Dermis blood vessel endothelial cell (primary cell): ENCODE measurements at places on chromosomes 7 and 10. TPM values are rescaled to one million over a fixed set of nuclear protein-coding genes. Genes with fewer than 3 reads are reported as not detected.

ADCK2 gene
- 30.6 and 44.2 TPM in 2 replicates for total RNA-seq

ZNF853 gene
- total RNA-seq, result 0.93 and 1.0 TPM in 2 replicates

SFTPA1 gene
- not detected in 2 replicates for total RNA-seq

TMEM184A gene
- total RNA-seq, result under 0.01 and 0.05 TPM in 2 replicates

COL13A1 gene
- total RNA-seq, result 5.3 and 6.6 TPM in 2 replicates

CYP2C9 gene
- not detected in 2 replicates for total RNA-seq

PNLIPRP2 gene
- not detected in 2 replicates for total RNA-seq

PLAC9 gene
- total RNA-seq, result 0.60 and 0.68 TPM in 2 replicates

GRID2IP gene
- total RNA-seq, result 0.05 TPM in 1 of 2 replicates, not detected in the other

PCDH15 gene
- not detected in 2 replicates for total RNA-seq

PRPS1L1 gene
- 0.14 TPM in 1 of 2 replicates, not detected in the other for total RNA-seq

ABCA13 gene
- under 0.01 TPM in 1 of 2 replicates, not detected in the other for total RNA-seq

NPFFR1 gene
- total RNA-seq, result not detected in 2 replicates

LIPJ gene
- not detected in 2 replicates for total RNA-seq

EPHA1 gene
- 0.09 TPM in 1 of 2 replicates, not detected in the other for total RNA-seq

NUDT13 gene
- 1.0 and 2.1 TPM in 2 replicates for total RNA-seq

FAM25G gene
- total RNA-seq, result not detected in 2 replicates

TRIM4 gene
- 29.6 and 30.9 TPM in 2 replicates for total RNA-seq

MMP21 gene
- total RNA-seq, result 0.34 and 0.65 TPM in 2 replicates

ZPBP gene
- total RNA-seq, result not detected in 2 replicates

C10orf62 gene
- total RNA-seq, result 0.09 and 0.34 TPM in 2 replicates

PRSS37 gene
- total RNA-seq, result not detected in 2 replicates

LRRC4 gene
- 1.0 and 1.2 TPM in 2 replicates for total RNA-seq

OR2A1 gene
- total RNA-seq, result not detected in 2 replicates

ANKRD1 gene
- total RNA-seq, result 441 and 829 TPM in 2 replicates

TMEM176B gene
- not detected in 2 replicates for total RNA-seq

HOXA11 gene
- under 0.01 and 0.70 TPM in 2 replicates for total RNA-seq

GNGT1 gene
- not detected in 2 replicates for total RNA-seq

MAD1L1 gene
- total RNA-seq, result 48.4 and 53.3 TPM in 2 replicates

POLR1F gene
- 21.1 and 28.2 TPM in 2 replicates for total RNA-seq

ZNF503 gene
- total RNA-seq, result 0.68 and 1.2 TPM in 2 replicates

MYL10 gene
- total RNA-seq, result not detected in 2 replicates

TEX47 gene
- not detected in 2 replicates for total RNA-seq

NMT2 gene
- 40.6 and 70.3 TPM in 2 replicates for total RNA-seq

LRRD1 gene
- total RNA-seq, result under 0.01 TPM in 1 of 2 replicates, not detected in the other

SDK1 gene
- 0.23 and 0.34 TPM in 2 replicates for total RNA-seq

CHAT gene
- total RNA-seq, result not detected in 2 replicates

FAM237B gene
- not detected in 2 replicates for total RNA-seq

SEMA3A gene
- 80.2 and 109 TPM in 2 replicates for total RNA-seq

INA gene
- total RNA-seq, result 0.14 TPM in 1 of 2 replicates, not detected in the other

TSPAN12 gene
- 74.5 and 83.4 TPM in 2 replicates for total RNA-seq

C10orf53 gene
- total RNA-seq, result not detected in 2 replicates

CCDC172 gene
- not detected in 2 replicates for total RNA-seq

ABCB4 gene
- total RNA-seq, result 0.14 and 0.34 TPM in 2 replicates

ZNF117 gene
- total RNA-seq, result 4.8 TPM in 2 replicates

PTF1A gene
- total RNA-seq, result not detected in 2 replicates

AGBL3 gene
- 1.6 and 1.7 TPM in 2 replicates for total RNA-seq

ZKSCAN1 gene
- total RNA-seq, result 42.6 and 50.9 TPM in 2 replicates

SPDYE9 gene
- total RNA-seq, result not detected in 2 replicates

TUBAL3 gene
- 0.28 and 0.34 TPM in 2 replicates for total RNA-seq

COL1A2 gene
- total RNA-seq, result 15.3 and 45.3 TPM in 2 replicates

ADCY1 gene
- 0.17 and 0.93 TPM in 2 replicates for total RNA-seq

MYH16 gene
- total RNA-seq, result 0.19 TPM in 1 of 2 replicates, not detected in the other

GRM8 gene
- total RNA-seq, result 0.09 TPM in 1 of 2 replicates, not detected in the other

CCL24 gene
- not detected in 2 replicates for total RNA-seq

TFPI2 gene
- total RNA-seq, result 112 and 152 TPM in 2 replicates

PRKG1 gene
- total RNA-seq, result 1.3 and 4.1 TPM in 2 replicates
